Neural progenitor cell (in vitro differentiated cells): ENCODE measurements at places on chromosomes 12 and 14. TPM values are rescaled to one million over a fixed set of nuclear protein-coding genes. Genes with fewer than 3 reads are reported as not detected.

- H3K27me3 ChIP-seq, result no peaks in the 10 kb centered on the region
- no peaks in the 10 kb centered on the region for H3K36me3 ChIP-seq
- H3K4me1 ChIP-seq, result no peaks in the 10 kb centered on the region
- H3K4me3 ChIP-seq, result no peak overlapping the region
- no peak for DNase-seq
Measured at GRCh38 chr14:69473260-69473659, 11.3 kb upstream of the PLEKHD1 start.

DNA sequence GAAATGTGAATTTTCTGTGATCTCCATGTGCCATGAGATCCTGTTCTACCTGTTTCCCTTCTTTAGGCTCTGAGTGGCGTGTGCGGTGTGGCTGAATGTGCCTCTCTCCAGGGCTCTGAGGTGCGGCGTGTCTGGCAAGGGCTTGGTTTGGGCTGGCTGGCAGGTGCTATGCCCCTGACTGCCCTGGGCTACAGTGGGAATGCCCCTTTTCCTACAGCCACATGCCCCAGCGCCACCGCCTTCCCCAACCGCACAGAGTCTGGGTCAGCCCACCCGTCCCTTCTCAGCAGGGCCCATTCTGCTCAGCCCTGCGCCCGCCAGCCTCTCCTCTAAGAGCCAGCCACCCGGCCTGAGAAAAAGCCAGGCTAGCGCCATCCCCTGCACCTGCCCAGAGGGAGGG, 24.7 kb downstream of the BTBD6 start:
- no peak overlapping the region for H3K27ac ChIP-seq
- no peak for DNase-seq
- no peaks in the 10 kb centered on the region for H3K36me3 ChIP-seq
- no peaks in the 10 kb centered on the region for H3K4me1 ChIP-seq
- no peaks in the 10 kb centered on the region for H3K27me3 ChIP-seq
- no peak overlapping the region for H3K4me3 ChIP-seq

DNA sequence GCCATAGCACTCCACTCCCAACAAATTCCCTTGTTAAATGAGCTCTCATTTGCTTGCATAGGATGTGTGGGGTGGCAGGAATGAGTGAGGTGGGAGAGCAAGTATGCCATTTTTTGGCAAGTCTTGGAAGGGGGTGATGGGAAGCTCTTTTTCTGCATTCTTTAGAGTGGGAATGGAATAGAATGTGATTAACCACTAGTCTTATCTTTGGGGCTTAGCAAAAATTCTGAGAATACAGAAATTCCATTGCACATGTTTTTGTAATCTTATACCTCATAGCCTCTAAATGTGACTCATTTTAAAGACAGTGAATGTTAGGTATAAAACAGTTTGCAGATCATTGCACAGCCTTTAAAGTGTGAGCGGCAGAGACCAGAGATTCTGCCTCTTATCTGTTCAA, 28.4 kb upstream of the NEDD1 start:
- no peak for DNase-seq
- H3K27me3 ChIP-seq, result no peaks in the 10 kb centered on the region
- no peak overlapping the region for H3K4me3 ChIP-seq
- peaks cover 17% of the 10 kb centered on the region for H3K4me1 ChIP-seq

- DNase-seq, result peak; percentile 35
- H3K4me1 ChIP-seq, result peaks cover 19% of the 10 kb centered on the region
- H3K4me3 ChIP-seq, result no peak overlapping the region
- peaks cover 85% of the 10 kb centered on the region for H3K27me3 ChIP-seq
Measured at GRCh38 chr12:85277900-85278597, 2.0 kb upstream of the ALX1 start.

GRCh38 chr12:120194534-120195395, at the start of gene GCN1:
Gene GCN1, minus strand, starts transcription at chr12:120194715. Its CDS starts 18 bp downstream, at chr12:120194697.
- DNase-seq, result peak; percentile 81
- H3K4me3 ChIP-seq, result peak within 1 kb of the TSS; percentile 95
- peaks cover 19% of the 10 kb centered on the region for H3K4me1 ChIP-seq
- H3K27me3 ChIP-seq, result no peaks in the 10 kb centered on the region
- peaks cover 2% of the 10 kb centered on the region for H3K36me3 ChIP-seq

DNA sequence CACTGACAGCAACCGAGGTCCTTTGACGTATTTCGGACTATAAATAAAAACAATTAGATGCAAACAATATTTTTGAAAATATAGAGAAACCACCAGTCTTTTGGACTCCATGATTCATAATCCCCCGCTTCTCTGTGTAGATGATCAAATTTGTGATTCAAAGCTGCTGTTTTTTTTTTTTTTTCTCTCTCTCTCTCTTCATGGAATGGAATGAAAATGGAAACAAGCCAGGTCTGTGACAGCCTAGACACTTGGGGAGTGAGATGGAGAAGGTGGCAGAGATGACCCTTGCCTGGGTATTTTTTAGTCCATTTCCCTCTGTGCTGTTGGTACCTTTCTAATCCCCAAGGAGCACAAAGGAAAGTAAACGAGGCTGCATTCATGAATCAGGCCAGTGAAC, 248.5 kb downstream of the GLT1D1 start:
- H3K27me3 ChIP-seq, result no peaks in the 10 kb centered on the region
- H3K27ac ChIP-seq, result peak overlapping the region; percentile 13
- DNase-seq, result peak; percentile 44
- peaks cover 8% of the 10 kb centered on the region for H3K4me1 ChIP-seq
- no peaks in the 10 kb centered on the region for H3K36me3 ChIP-seq

DNA sequence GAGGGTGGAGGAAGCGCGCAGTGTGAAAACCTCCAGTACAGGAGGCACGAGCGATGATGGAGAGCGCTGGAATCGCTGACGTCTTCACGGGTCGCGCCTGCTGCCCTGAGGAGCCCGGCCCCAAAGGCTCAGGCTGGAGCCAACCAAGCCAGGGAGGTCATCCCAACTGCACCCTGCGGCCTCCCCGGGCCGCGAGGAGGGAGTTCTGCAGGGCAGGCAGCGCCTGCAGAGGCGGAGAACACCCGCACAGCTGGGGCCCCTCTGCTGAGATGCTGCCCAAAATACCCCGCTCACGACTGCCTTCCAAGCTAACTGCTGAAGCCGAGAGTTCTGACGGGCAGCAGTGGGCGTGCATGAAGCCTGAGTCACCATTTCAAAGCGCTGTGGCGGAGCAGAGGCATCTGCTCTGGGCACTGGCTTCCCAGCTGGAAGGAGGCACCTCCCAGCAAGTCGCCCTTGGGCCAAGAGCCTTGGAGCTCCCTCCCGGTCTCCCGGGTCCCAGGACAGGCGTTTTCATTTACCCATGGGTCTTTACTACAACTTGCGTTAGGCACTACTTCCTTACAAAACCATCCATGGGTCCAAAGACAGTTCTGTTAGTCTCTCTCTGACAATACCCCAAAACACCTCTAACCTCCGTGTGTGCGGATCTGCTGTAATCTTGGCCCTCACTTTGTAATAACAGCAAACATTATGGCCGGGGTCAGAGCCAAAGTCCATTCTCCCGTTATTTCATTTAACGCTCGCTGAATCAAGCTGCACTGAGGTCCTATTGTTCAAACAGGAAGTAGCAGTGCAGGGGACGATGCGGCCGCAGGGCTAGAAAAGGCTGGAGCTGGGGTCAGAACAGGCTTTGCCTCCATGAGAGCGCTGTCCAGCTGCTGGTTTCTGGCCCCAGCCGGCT, 60.1 kb upstream of the RIMBP2 start:
- peaks cover 16% of the 10 kb centered on the region for H3K27me3 ChIP-seq
- no peak overlapping the region for H3K27ac ChIP-seq
- H3K4me1 ChIP-seq, result no peaks in the 10 kb centered on the region
- DNase-seq, result peak; percentile 87

GRCh38 chr12:98612696-98613334, 19.3 kb downstream of the SLC25A3 start:
- H3K36me3 ChIP-seq, result no peaks in the 10 kb centered on the region
- no peaks in the 10 kb centered on the region for H3K4me1 ChIP-seq
- no peak overlapping the region for H3K4me3 ChIP-seq
- no peaks in the 10 kb centered on the region for H3K27me3 ChIP-seq

DNA sequence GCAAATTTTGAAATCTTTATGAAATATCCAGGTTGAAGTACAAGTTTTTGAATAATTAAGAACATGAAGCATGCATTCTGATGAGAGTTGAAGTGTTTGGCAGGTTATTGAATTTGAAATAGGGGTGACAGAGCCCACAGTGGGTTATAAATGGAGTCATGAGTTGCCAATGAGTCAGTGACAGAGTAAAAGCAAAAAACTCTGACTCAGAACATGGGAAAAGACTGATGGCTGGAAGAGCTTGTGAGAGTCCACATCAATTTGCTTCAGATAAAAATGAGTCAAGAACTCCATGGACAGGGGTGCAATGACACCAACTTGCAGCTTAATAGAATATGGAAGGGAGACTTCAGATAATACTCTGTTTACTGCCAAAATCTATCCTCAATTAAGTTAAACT, 105.3 kb downstream of the SLC6A15 start:
- H3K27ac ChIP-seq, result no peak overlapping the region
- no peaks in the 10 kb centered on the region for H3K36me3 ChIP-seq
- peaks cover 75% of the 10 kb centered on the region for H3K27me3 ChIP-seq

DNA sequence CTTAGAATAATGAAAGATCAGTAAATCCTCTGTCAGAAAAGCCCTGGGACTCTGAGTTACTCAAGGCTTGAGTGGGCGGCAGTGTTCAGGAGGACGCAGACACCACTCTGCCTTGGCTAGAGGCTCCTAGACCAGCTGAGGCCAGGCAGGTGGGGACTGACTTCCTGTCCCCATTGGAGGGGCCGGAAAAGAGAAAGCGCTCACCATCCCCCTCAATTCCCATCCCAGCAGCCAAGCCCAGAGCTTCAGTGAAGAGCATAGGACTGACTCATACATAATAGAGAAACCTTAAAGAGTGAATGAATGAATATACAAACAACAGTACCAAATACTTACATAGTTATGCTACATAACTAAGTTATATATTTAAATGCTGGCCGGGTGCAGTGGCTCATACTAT, 62.0 kb downstream of the PLEKHG7 start:
- no peak overlapping the region for H3K27ac ChIP-seq
- DNase-seq, result no peak
- H3K4me1 ChIP-seq, result peaks cover 4% of the 10 kb centered on the region
- no peaks in the 10 kb centered on the region for H3K36me3 ChIP-seq

DNA sequence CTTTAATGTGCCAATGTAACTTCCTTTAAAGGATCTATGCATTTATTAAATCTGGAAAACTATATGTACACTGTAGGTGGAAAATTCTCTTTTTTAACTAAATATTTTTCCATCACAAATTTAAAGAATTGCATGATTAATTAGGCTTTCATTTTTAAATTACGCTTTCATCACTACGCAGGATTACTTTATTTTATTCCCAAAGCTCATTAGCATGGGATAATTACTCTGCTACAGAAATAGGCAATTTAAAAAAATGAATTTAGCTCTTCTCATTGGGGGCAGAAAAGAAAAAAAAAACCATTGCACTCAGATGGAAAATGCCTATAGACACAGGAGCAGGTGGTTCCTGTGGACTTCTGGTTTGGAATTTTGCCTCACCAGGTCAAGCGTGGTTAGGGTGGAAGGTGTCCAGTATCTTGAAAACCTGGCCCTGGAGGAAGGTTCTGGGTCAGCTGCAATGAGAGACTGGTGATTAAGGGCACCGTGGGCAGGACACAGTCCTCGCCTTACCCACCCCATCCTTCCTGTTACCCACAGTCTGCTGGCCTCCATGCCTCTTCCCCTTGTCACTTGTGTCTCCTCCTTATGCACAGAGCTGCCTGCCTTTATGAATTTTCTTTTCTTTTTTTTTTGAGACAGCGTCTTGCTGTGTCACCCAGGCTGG, 17.3 kb upstream of the RIN3 start:
- no peaks in the 10 kb centered on the region for H3K36me3 ChIP-seq
- H3K27me3 ChIP-seq, result no peaks in the 10 kb centered on the region
- no peak for DNase-seq

DNA sequence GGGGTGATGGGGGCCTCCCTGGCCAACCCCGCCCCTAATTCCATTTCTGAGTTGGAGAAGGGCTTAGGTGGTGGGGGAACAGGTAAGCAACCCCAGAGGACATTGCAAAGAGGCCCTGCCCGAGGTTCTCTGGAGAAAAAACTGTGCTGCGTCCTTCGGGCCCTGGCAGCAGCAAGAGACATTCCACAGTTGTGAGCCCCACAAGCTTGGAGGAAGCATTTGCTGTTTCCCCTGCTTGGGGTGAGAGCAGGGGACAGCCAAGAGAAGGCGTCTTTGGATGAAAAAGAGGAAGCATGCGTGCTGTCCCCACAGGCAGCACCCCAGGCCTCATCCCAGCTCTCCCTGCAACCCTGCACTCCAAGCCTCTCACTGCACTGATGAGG, 1.3 kb downstream of the BDKRB2 start:
- H3K27ac ChIP-seq, result no peak overlapping the region
- no peak for DNase-seq
- H3K4me1 ChIP-seq, result peaks cover 10% of the 10 kb centered on the region
- no peak overlapping the region for H3K4me3 ChIP-seq

- H3K27me3 ChIP-seq, result no peaks in the 10 kb centered on the region
- DNase-seq, result no peak
- H3K4me3 ChIP-seq, result no peak overlapping the region
Measured at GRCh38 chr14:57747036-57747435, 118.9 kb downstream of the SLC35F4 start.

GRCh38 chr14:23182372-23183157, 895 bp downstream of the SLC7A8 start:
- H3K4me3 ChIP-seq, result peak overlapping the region; percentile 79
- H3K4me1 ChIP-seq, result peaks cover 21% of the 10 kb centered on the region
- H3K36me3 ChIP-seq, result no peaks in the 10 kb centered on the region
- peak; percentile 88 for DNase-seq

DNA sequence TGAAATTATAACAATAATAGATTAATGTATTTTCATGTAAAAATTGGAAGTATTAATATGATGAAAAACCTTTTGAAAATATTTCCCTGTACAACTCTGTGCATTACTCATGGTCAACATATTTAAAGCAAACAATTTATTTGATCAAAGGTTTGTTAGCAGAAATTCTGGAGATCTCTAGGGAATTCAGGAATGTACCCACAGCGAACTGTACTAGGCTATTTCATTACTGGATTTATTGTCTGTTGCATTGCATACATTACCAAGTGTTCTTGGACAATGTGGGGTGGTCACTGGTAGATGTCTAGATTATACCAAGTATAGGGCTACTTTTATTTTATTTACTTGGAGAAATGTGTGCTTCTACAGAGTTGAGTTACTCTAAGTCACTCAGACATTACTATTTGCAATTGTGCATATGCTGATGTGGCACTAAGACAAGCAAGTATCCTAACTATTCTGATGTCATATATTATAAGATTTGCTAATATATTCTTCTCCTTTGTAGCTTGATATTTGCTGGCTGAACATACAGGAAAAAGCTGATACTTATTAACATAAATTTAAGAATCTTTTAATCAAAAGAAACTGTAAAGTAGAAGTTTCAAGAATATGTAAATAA, 323.3 kb downstream of the CCER1 start:
- H3K27me3 ChIP-seq, result no peaks in the 10 kb centered on the region
- H3K27ac ChIP-seq, result no peak overlapping the region
- no peak overlapping the region for H3K4me3 ChIP-seq
- no peaks in the 10 kb centered on the region for H3K36me3 ChIP-seq
- no peaks in the 10 kb centered on the region for H3K4me1 ChIP-seq

- H3K36me3 ChIP-seq, result no peaks in the 10 kb centered on the region
- peaks cover 24% of the 10 kb centered on the region for H3K4me1 ChIP-seq
- no peaks in the 10 kb centered on the region for H3K27me3 ChIP-seq
- no peak for DNase-seq
Measured at GRCh38 chr14:65997347-65997746, 488.8 kb upstream of the CCDC196 start.

GRCh38 chr14:68295316-68295816, 475.8 kb downstream of the RAD51B start:
- no peak overlapping the region for H3K4me3 ChIP-seq
- no peaks in the 10 kb centered on the region for H3K36me3 ChIP-seq
- H3K27ac ChIP-seq, result no peak overlapping the region
- peak; percentile 39 for DNase-seq

The LRP1-AS gene
- total RNA-seq, result not detected in 2 replicates

The ADAMTS20 gene
- total RNA-seq, result 8.6 and 10.9 TPM in 2 replicates

The GLIPR1L2 gene
- 0.31 TPM in 1 of 2 replicates, not detected in the other for total RNA-seq

The CREBL2 gene
- 27.9 and 31.4 TPM in 2 replicates for total RNA-seq

The NEUROD4 gene
- 0.62 and 1.8 TPM in 2 replicates for total RNA-seq

The C12orf54 gene
- total RNA-seq, result not detected in 2 replicates

The CD9 gene
- total RNA-seq, result 3.1 and 3.6 TPM in 2 replicates
